ENCODE measurements at places on chromosomes 6 and 20.

GRCh38 chr20:44206132-44206531, 4.4 kb downstream of the OSER1 start:
- no peak for DNase-seq

GRCh38 chr6:47700596-47700995, 2.2 kb downstream of the ADGRF4 start:
- no peak for DNase-seq

DNA sequence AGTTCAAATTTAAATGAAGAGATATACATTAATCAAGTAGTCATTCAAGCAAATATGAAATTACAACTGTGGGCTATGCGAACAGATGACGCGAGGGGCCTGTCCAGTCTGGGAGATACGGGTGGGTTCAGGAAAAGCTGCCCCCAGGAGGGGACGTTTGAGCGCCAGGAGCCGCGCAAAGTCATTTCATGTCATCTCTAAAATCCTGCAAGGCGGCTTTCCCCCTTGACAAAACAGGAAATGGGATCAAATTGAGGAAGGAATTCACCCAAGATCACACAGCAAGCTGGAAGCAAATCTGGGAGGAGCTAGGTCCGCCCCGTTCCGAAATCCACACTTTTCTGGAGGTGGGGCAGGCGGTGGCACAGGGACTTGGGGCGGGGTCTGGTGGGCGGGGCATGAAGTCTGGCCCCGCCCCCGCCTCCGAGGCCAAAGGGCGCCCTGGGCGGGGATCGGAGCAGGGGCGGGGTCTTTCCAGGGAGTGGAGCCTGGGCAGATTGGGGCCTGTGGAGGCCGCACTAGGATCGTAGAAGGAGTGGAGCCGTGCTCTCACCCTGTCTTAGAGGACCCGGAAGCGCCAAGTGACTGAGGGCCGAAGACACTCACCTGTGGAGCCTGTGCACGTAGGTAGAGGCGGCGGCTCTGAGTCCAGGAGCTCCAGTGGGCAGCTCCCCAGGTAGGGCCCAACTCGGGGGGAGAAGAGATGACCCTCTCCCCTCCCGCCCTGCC, at the start of gene LPIN3:
TSS of gene LPIN3 (plus strand) at position 495 of the 729 bp plus-strand sequence. CDS start 4,983 bp downstream, outside the sequence.
- DNase-seq, result peak; percentile 72

DNA sequence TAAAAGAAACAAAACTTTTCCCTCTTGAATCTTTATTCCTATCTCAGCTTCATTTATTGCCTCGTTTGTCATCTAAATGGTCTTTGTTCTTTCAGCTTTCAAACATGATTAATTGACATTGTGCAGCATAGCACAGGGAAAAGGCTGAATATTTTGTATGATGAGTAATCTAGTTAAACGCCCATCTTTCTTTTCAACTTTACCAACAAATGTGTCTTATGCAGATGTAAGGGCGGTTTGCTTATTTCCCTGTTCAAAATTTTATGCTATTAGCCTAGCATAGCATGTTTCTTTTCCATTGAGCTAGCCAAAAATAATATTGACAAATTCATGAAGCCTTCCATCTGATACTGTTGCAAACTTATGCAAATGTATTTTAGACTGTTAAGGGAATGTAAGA, 176.4 kb upstream of the AKAP12 start:
- DNase-seq, result peak; percentile 66

- no peak for DNase-seq
These were observed 7.7 kb upstream of the BICRAL start for GRCh38 chr6:42774201-42774600.

GRCh38 chr6:158972241-158973233, 27.5 kb downstream of the RSPH3 start:
- peak; percentile 16 for DNase-seq

DNA sequence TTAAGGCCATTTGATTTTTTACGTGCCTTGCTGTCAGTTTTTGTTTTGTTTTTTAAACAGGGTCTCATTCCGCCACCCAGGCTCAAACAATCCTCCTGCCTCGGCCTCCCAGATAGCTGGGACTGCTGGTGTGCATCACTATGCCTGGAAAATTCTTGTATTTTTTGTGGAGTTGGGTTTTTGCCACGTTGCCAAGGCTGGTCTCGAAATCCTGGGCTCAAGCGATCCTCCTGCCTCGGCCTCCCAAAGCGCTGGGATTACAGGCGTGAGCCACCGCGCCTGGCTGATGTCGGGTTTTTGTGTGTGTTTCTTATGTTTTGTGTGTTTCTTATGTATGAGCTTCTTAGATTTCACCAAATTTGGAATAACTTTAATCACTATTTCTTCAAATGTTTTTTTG, 104.8 kb downstream of the TAF4 start:
- no peak for DNase-seq

DNA sequence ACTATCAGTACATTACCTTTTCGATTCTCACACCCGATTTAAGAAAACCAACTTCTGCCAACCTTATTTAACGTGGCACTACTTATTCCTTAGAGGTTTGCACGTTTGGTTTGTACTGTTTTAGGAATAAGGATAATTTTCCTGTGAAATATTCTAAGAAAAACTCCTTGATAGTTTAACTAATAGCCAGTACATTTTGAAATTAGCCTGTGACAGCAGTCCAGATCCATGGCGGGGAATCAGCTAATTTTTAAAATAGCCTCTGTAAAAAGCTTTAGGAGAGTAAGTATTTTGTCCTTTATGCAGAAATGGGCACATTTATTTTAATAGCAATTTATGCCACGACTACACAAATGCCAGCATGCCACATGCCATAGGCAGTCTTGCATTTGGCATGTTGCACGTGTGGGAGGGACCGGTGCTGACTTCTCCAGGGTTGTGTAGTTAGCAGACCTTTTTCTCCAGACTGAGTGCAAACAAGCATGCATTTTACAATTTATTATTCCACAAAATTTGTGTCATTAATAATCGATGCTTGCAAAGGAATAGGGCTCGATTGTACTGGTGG, 6.2 kb downstream of the FOXC1 start:
- DNase-seq, result no peak

Data from GM04503 (cell line).